Right renal pelvis (tissue), 4 donors: ENCODE measurements at places on chromosomes 7 and 10. TPM values are rescaled to one million over a fixed set of nuclear protein-coding genes. Genes with fewer than 3 reads are reported as not detected.

POLL gene
- 29.7 TPM for polyA plus RNA-seq

PSMA2 gene
- polyA plus RNA-seq = 326 TPM

CAMK2G gene
- 22.0 TPM for polyA plus RNA-seq

CPVL gene
- 78.1 TPM for polyA plus RNA-seq

TMEM229A gene
- 0.17 TPM for polyA plus RNA-seq

FBH1 gene
- polyA plus RNA-seq = 67.1 TPM

OPN4 gene
- not detected for polyA plus RNA-seq

SYNPO2L gene
- 0.21 TPM for polyA plus RNA-seq

PGAM2 gene
- 5.4 TPM for polyA plus RNA-seq

CRHR2 gene
- 0.09 TPM for polyA plus RNA-seq

SLC26A3 gene
- 0.30 TPM for polyA plus RNA-seq

ZNF804B gene
- 0.17 TPM for polyA plus RNA-seq

CUZD1 gene
- polyA plus RNA-seq = 1.6 TPM

PRSS37 gene
- 0.17 TPM for polyA plus RNA-seq

CRPPA gene
- 5.0 TPM for polyA plus RNA-seq

CYTH3 gene
- polyA plus RNA-seq = 42.5 TPM

HOXA7 gene
- polyA plus RNA-seq = 28.8 TPM

ZNF107 gene
- 14.4 TPM for polyA plus RNA-seq

AMZ1 gene
- polyA plus RNA-seq = not detected

ZNF488 gene
- polyA plus RNA-seq = 6.4 TPM

RGS10 gene
- polyA plus RNA-seq = 37.7 TPM

NUTM2E gene
- 0.30 TPM for polyA plus RNA-seq

ERV3-1 gene
- polyA plus RNA-seq = 24.9 TPM

HIP1 gene
- 32.1 TPM for polyA plus RNA-seq

MRC1 gene
- 11.1 TPM for polyA plus RNA-seq

SORCS1 gene
- 21.1 TPM for polyA plus RNA-seq

C7orf57 gene
- polyA plus RNA-seq = 0.69 TPM

KCTD7 gene
- polyA plus RNA-seq = 23.5 TPM

GIMAP2 gene
- 8.0 TPM for polyA plus RNA-seq

GPR26 gene
- polyA plus RNA-seq = not detected

RNLS gene
- 18.1 TPM for polyA plus RNA-seq

HMX3 gene
- not detected for polyA plus RNA-seq

PBLD gene
- polyA plus RNA-seq = 61.0 TPM

FGF8 gene
- polyA plus RNA-seq = 6.8 TPM

OLAH gene
- polyA plus RNA-seq = 0.29 TPM

CPN1 gene
- polyA plus RNA-seq = 2.9 TPM

LLCFC1 gene
- polyA plus RNA-seq = 0.67 TPM

SPAM1 gene
- not detected for polyA plus RNA-seq

STRIP2 gene
- polyA plus RNA-seq = 3.0 TPM

SLC26A5 gene
- 0.17 TPM for polyA plus RNA-seq

ZNF518A gene
- 37.7 TPM for polyA plus RNA-seq
